ENCODE measurements at places on chromosomes 12 and 14.
A peak's percentile ranks its signal among the peaks of the same experiment; 100 is the strongest.

- no peak for DNase-seq
Measured at GRCh38 chr14:72599579-72600470, 294.1 kb downstream of the DPF3 start.

GRCh38 chr12:79420146-79420618 is 270.6 kb downstream of the PAWR start:
- DNase-seq: peak; percentile 53

DNA sequence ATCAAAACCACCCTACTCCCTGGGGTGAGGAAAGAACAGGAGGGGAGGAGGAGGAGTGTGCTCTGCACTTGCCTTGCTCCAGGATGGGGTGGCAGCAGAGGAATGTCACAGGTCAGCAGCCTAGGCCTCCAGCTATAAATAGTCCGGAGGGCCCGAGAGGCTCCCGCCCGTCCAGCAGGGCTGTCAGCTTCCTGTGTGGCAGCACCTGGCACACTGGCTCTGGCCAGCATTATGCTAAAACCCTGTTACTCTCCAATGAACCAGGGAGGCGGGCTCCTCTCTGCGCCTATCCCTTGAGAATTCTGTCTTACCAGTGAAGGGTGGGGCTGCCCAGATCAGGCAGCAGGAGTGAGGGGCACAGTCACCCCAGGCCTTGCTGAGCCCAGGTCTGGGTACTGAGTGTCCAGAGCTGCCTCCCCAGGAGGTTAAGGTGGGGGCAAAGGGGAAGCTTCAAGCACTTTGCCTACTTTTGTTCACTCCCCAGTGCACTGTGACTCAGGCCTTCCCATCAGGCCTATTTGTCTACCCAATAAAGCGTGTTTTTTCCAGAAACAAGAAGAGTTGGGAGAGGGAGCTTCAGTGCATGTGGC is 1.2 kb upstream of the COX14 start:
- DNase-seq: peak; percentile 79

DNA sequence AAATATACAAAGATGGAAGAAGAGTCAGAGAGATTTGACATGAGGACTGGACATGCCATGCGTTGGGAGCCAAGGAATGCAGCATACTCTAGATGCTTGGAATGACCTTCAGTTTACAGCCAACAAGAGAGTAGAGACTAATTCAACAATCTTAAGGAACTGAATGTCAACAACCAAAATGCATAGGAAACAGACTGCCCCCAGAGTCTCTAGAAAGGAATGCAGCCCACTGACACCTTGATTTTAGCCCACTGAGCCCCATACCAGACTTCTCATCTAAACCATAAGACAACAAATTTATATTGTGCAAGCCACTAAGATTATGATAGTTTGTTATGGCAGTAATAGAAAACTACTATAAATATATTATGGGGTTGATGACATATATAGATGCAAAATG is 611.2 kb downstream of the RPS29 start:
- no peak for DNase-seq

DNA sequence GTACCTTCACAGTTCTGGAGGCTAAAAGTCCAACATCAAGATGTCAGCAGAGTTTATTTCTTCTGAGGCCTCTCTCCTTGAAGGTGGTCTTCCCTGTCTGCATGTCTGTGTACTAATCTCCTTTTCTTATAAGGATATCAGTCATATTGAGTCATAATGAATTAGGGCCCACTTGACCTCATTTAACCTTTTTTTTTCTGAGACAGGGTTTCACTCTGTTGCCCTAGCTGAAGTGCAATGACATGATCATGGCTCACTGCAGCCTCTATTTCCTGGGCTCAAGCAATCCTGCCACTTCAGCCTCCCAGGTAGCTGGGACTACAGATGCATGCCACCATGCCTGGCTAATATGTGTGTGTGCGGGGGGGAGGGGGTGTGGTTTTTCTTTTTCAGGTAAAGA is 41.7 kb downstream of the PPM1H start:
- DNase-seq: no peak

Data from left kidney (tissue), 8 donors.